ENCODE measurements at places on chromosomes 13 and 19.

GRCh38 chr19:21835810-21836444 is at the start of gene ZNF43:
TSS of gene ZNF43 (minus strand) at chr19:21836182. CDS start at chr19:21836038, 144 bp downstream.
- DNase-seq = peak; percentile 88

DNA sequence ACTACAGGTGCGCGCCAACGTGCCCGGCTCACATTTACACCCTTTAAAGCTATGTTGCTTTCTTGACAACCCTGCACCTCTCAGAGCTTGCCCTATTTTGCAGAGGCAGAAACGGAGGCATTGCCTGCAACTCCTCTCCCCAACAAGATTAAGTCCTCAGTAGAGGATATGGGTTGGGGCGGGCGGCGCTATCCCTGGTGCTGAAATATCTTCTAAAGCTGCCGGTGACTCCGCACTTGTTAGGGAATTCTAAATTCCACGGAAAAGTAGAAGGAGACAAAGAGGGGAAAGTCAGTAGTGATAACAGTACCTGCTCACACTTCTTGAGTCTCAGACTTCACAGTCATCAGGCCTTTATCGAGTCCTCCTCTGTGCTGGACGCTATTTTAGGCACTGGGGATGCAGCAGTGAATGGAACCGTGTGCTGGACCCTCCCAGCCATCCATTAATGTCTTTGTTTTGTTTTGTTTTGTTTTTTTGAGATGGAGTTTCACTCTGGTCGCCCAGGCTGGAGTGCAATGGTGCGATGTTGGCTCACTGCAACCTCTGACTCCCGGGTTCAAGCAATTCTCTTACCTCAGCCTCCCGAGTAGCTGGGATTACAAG is 18.0 kb downstream of the SLC5A5 start:
- peak; percentile 7 for DNase-seq

- DNase-seq = no peak
These were observed 1646.2 kb upstream of the SPRY2 start for GRCh38 chr13:81987159-81987558.

DNA sequence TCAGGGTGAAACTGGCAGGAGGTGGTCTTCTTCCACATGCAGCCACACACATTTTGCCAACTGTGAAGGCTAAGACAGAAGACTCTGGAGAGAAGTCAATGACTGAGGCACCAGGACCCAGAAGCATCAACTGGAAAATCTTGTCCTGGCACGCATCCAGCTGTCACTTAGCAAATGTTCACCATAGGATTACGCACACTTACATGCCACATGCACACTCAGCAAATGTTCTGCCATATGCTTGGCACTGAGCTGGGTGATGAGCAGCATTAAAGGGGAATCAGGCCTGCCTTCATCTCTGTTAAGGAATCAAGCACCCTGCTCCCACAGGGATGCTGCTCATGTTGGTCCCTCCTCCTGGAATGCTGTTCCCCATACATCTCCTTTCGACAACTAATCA is 5.1 kb downstream of the ZNF599 start:
- no peak for DNase-seq

GRCh38 chr13:27370305-27370872 is 54.0 kb upstream of the GTF3A start:
- no peak for DNase-seq

DNA sequence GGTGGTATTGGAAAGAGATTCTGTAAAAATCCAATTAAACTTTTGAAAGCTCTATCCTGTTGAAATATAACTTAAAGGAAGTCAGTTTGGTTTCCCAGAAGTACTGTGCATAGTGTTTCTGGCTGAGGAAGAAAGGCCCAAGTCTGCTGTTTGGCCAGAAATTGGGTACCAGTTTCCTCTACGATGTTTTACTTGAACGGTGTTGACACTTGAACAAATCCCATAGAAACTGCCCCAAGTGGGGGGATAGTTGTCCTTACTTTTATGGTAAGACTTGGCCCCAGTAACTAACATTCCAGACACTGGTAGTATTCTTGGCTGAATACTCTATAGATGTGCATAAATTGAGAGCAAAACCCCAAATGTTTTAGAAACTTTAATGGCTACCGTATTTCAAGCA is 14.2 kb downstream of the KLF5 start:
- no peak for DNase-seq

DNA sequence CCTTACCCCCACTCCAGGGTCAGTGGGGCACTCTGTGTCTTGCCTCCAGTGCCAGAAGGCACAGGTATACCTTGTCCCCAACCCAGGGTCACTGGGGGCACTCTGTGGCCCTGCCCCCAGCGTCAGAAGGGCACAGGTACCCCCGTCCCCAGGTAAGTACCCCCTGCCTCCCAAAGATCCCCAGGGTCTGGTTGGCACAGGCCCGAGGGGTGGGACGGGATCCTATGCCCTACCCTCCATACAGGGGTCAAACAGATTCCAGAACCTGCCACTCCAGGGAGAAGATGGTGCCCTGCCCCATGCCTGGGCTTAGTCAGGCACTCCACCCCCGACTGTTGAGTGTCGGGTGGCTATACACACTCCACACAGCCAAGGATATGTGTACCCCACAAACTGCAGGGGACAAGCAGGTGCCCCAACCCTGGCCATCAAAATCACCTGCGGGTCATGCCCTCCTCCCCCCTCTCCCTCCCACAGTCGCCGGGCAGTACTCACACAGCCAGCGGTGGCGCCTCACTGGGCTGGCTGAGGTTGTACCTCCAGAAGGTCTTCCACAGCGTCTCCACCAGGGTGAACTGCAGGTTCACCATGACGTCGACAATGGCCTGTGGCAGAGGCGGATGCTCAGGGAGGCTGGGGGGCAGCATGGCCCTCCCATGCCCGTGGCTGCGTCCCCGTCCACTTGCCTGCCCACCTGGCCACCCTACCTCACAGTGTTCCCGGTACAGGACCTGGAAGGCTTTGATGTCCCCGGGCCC is 13.8 kb downstream of the DCAF15 start:
- no peak for DNase-seq

DNA sequence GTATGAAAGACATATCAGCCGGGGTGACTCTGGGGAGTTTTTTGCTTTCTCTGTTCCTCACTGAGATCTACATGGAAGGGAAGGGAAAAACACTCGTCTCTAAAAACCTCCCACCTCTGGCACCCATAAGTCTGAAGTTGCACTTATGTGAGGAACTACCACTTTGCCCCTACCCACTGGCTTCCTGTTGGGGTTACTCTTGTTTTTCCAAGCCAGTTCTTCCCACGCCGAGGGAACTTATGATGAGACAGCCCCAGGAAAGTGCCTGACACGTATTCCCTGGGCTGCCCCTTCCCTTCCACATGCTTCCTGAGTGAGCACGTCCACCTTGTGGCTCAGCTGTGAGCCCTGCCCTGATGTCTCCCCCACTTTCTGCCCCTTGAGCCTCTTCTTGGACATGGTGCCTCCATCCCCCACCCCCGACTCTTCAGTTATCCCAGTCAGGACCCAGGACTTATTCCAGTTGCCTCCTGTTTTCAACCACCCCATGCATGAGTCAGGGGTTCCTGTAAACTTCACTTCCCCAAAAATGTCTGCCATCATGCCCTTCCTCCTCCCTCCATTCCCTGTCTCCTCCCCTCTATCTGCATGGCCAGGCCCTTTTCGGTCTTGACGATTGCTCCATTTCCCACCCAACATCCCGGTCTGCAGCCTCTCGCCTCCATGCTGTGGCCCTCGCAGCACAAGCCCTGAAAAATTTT is 5.1 kb upstream of the SIGLEC7 start:
- no peak for DNase-seq

- no peak for DNase-seq
These were observed 3.8 kb downstream of the PROSER1 start for GRCh38 chr13:39034085-39034484.

GRCh38 chr19:32012886-32013631 is 332.4 kb upstream of the ZNF507 start:
- no peak for DNase-seq

- DNase-seq = no peak
These were observed 97.4 kb downstream of the CAB39L start for GRCh38 chr13:49346460-49346859.

GRCh38 chr13:110010404-110011138 is 224.2 kb upstream of the IRS2 start:
- peak; percentile 82 for DNase-seq

GRCh38 chr19:6204866-6205723 is 69.6 kb downstream of the ACSBG2 start:
- DNase-seq = no peak

DNA sequence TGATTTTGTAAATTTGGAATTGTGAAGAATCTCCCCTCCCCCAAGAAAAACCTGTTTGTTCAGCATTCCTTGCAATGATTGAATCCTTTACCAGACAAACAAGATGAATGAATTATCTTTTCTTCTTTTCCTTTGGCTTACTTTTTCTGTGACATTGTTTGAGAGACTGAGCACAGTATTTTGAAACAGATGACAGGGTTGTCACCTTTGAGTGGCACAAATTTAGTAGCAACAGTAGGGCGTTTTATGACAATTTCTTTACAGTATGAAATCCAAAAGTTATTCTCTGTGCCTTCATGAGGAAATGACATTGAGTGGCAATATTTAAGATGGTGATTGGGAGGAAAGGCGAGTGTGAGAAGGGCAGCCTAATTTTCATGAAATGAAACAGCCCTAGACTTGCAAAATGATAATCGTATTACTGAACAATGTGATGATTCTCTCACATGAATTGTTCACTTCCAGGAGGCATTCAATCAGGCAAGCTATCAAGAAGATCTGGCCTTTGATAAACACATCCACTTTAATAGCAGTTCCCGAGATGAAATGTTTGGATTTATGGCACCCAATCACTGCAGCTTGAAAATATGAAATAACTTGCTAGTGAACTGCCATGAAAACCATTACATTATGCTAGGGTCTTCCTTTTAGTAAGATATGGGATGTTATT is 68.6 kb upstream of the SCEL start:
- no peak for DNase-seq

GRCh38 chr13:25468325-25469168 is 96.8 kb downstream of the ATP8A2 start:
- peak; percentile 21 for DNase-seq

- no peak for DNase-seq
These were observed 8.0 kb upstream of the PDE4C start for GRCh38 chr19:18234194-18234593.

GRCh38 chr19:40872209-40872608 is 9.8 kb downstream of the CYP2A7 start:
- DNase-seq = no peak

DNA sequence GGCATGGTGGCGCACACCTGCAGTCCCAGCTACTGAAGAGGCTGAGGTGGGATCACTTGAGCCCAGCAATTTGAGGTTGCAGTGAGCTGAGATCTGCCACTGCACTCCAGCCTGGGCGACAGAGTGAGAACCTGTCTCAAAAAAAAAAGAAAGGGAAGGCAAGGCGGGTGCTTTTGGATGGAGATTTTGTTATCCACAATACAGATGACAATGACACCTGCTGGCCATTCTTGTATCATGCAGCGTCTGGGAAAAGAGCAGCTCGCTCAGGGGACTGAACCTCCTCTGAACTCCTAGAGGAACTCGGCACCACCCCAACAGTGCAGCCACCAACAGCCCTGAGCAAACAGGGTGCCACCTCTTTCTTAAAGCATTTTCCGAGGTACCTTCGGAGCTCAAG is 22.8 kb downstream of the HAUS8 start:
- DNase-seq = peak; percentile 20

DNA sequence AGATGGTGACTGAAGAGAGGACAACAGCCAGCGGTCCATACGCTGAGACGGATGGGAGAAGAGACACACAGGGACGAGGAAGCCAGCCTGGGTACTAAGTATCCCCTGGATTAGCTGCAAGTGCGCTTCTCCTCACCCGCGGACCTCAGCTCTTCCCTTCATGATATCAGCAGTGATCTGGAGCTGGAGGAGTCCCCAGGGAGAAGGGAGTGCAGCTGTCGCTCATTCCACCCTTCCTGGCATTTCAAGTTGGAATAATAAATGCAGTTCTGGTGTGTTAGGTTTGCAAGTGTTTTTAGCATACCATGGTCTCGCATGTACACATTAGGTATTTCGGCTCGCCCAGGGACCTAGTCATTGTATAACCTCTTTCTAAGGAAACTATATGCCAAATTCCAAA is 88.5 kb upstream of the C1QTNF9B start:
- no peak for DNase-seq

- no peak for DNase-seq
These were observed 231.2 kb downstream of the NHLRC3 start for GRCh38 chr13:39269411-39269810.

GRCh38 chr13:101157261-101157660 is 259.0 kb downstream of the NALCN start:
- peak; percentile 63 for DNase-seq

DNA sequence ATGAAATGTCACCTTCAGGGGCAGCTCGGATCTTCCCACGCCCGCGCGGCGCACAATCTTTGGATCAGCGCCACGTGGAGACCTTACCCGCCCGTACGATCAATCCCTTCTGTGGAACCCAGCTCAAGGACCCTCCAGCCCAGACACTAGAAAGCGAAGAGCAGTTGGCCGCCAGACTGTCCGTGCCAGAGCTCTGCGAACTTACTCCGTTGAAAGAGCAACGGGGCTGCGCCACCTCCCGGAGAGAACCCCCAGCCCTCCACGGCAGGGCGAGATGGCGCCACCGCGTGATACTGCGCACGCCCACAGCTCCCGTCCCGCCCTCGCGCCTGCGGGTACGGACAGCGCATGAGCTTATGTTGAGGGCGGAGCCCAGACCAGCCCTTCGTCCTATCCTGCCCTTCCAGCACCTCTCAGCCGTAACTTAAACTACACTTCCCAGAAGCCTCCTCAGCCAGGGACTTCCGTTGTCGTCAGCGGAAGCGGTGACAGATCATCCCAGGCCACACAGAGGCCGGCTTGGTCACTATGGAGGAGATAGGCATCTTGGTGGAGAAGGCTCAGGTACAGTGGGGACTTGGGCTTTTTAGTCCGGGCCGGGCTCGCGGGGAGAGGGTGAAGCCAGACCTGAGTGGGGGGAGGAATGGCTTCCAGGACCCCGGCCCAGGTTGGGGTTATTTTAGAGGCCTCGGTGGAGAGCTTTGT is at the start of gene PSMC4:
PSMC4 (plus strand) TSS at position 491 of the 705 bp plus-strand sequence; CDS start at position 529, 38 bp downstream.
- peak; percentile 98 for DNase-seq

DNA sequence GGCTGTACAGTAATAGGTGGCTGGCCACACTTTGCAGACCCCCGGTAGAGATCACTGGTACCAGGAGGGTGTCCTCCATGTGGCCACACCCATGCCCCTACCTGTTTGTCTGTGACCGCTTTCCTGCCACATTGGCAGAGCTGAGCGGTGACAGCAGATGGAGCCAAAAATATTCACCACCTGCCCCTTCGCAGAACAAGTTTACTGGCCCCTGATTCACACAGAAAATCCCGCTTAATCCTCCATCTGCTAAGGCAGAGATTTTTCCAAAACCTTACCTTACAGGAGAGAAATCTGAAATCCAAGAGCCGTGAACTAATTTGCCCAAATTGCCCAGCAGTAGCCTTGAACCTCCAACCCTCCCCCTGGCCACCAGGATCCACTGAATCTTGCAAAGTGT is 52.1 kb downstream of the MYO9B start:
- DNase-seq = no peak

GRCh38 chr13:97976610-97977521 is 23.4 kb downstream of the IPO5 start:
- peak; percentile 93 for DNase-seq

Data from kidney glomerular epithelial cell (primary cell).